CD4-positive, alpha-beta T cell treated with Interleukin-17A for 1 hour (primary cell): ENCODE measurements at places on chromosomes 3 and 15.

- no peak for DNase-seq
Measured at GRCh38 chr15:49645941-49646340, 25.1 kb downstream of the DTWD1 start.

DNA sequence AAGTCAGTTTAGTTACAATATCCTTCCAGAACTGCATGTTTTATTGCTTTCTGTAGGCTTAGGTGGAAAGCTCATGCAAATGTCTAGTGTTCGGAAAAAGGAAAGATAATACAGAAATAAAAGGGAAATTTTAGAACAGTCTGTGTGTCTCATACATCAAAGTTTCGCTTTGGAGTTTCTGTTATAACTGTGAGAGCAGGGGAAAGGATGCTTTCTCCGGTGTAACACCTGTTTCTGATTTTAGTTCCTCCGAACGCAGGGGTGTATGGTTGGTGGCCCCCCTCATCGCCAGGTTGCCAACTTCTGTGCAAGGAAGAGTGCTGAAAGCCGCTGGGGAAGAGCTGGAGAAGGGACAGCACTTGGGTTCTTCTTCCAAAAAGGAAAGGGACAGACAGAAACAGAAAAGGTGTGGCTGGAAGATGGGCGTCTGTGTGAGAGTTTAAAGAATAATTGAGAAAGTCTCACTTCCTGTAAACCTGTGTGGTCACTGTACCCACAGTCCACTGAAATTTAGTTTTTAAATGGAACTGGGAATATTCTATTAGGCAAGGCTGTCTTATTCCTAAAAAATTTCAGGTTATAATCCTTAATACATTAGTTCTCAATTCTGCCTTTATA is 6.7 kb downstream of the P2RY12 start:
- DNase-seq = no peak

- no peak for DNase-seq
Measured at GRCh38 chr3:127680146-127680661, 7.5 kb downstream of the ABTB1 start.

DNA sequence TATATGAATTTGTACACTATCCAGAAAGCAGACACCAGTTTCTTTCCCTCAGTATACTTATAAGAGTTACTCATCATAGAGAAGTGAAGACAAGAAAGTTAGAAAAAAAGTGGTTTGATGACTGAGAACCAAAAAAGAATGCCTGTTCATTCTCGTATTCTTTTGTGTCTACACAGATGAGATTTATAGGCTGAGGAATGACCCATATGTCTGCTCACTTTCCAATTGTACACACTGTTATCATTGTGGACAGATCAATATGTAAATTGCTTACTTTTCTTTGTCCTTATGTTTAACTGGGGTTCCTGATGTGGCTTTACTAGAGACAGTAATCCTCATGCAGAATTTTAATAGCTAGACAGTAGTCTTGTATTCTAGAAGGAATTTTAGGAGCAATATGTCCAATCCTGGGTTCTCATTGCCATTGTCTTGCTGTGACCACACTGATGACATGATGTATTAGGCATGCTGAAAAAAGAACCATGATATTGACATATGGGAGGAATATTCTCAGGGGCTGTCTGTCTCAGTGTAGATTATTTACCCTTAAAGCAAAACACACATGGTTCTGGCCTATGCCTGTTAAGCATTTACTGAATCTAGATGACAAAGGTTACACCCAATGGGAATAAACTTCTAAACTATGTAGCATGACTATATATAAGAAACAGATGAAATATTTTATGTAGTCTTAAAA is 669.7 kb downstream of the ROBO1 start:
- no peak for DNase-seq

- DNase-seq = no peak
Measured at GRCh38 chr15:62119874-62120273, 45.2 kb downstream of the C2CD4B start.

- DNase-seq = no peak
Measured at GRCh38 chr3:9695345-9695744, 8.3 kb upstream of the CPNE9 start.

DNA sequence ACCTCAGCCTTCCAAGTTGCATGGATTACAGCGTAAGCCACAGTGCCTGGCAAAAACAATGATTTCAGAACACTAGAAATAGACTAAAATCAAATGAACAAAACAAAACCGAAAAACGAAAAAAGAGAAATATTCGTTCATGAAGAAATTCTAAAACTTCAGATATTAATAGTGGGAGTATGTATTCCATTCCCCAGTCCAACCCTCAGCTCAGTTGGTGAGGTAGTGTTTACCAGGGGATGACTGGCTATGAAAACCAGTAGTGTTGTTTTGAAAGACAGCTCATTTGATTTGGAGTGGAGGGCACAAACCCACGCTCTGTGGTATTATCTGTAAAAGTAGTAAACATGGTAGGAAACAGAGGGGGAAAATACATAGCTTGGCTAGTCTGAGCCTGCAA is 6.8 kb upstream of the SNRK start:
- no peak for DNase-seq

DNA sequence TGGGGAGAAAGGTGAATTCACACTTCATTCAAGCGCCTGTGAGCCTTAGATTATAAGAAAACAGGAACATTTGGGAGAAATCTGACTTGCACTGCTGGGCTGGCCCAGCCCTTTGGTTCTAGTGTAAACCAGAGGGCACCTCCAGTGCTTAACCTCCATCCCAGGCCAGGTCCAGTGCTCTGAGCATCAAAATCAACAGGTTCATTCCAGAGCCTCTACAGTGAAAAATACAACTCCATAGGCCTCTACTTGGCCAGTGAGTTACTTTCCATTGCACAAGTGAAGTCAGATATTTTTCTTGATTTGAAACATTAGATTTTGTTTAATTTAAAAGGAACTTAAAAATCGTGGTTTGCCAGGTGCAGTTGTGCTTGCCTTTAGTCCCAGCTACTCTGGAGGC is 3.0 kb downstream of the SNUPN start:
- DNase-seq = no peak

DNA sequence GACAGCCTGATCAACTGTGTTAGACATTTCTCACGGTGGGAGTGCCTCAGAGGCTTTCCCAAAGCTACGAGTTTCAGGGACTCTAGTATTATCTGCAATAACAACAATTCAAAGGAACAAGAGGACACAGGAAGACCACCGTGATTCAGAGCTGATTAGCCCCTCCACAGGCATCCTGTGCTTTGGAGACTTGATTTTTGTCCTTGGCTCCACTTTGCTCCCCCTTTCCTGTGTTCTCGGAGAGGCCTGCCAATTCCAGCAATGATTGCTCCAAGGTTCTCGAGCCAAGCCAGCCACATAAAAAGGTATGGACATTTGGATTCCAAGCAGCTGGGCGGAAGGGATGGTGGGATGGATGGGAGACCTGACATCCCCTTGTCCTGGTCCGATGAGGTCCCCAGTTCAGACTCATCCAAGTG is 14.3 kb downstream of the EHD4 start:
- no peak for DNase-seq

- no peak for DNase-seq
Measured at GRCh38 chr3:32667072-32667582, 17.9 kb upstream of the CNOT10 start.

GRCh38 chr15:99983886-99984286 is 250.6 kb upstream of the LYSMD4 start:
- DNase-seq = no peak

GRCh38 chr15:70820214-70820613 is 33.7 kb downstream of the LARP6 start:
- DNase-seq = no peak
